ENCODE measurements at places on chromosomes 3 and 15. TPM values are rescaled to one million over a fixed set of nuclear protein-coding genes. Genes with fewer than 3 reads are reported as not detected.

- no peak for DNase-seq
Measured at GRCh38 chr3:9012521-9012920, 49.2 kb upstream of the RAD18 start.

Gene MYO5C
- polyA plus RNA-seq: 12.8 TPM

- no peak for DNase-seq
Measured at GRCh38 chr3:151890721-151891141, 17.3 kb downstream of the SUCNR1 start.

GRCh38 chr3:189967254-189967865 is 153.3 kb downstream of the P3H2 start:
- DNase-seq: no peak
